ENCODE measurements at places on chromosomes 12 and 14.

DNA sequence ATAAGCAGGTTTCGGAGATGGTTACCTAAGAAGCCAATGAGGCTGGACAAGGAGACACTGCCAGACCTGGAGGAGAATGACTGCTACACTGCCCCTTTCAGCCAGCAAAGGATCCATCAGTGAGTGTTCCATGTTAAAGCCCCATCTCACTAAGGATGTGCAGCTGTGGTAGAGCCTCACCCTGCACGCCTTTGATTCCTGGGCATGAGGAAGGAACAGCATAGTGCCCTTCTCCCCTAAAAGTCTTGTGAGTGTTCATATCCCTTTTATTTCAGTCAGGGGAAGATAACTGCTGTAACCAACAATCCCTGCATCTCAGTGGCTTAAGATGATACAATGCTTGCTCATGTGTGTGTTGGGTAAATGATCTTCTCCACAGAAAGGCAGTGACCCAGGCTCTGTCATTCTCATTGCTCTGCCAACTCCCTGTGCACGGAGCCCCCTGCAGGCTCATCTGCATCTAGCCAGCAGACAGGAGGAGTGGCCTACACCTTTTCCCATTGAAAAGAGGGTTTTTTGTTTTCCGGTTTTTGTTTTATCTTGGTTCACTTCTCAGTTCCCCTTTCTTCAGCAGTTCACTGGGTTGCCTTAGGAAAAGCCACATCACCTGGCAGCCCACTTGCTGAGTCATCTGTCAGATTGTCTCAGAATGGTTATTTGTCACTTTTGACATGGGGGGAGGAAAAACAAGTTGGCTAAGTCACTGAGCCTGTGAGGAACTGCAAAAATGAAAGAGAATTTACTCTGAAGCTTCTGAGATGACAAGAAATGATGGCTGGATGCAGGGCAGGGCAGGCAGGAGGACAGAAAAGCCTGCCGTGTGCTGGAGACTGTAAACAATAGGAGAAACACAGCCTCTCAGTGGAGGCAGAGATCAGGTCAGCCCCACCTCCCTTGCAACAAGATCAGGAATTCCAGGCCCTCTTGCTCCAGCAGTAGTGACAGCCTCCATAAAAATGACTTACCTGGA is 193.3 kb downstream of the ANO4 start:
- peak; percentile 81 for DNase-seq

DNA sequence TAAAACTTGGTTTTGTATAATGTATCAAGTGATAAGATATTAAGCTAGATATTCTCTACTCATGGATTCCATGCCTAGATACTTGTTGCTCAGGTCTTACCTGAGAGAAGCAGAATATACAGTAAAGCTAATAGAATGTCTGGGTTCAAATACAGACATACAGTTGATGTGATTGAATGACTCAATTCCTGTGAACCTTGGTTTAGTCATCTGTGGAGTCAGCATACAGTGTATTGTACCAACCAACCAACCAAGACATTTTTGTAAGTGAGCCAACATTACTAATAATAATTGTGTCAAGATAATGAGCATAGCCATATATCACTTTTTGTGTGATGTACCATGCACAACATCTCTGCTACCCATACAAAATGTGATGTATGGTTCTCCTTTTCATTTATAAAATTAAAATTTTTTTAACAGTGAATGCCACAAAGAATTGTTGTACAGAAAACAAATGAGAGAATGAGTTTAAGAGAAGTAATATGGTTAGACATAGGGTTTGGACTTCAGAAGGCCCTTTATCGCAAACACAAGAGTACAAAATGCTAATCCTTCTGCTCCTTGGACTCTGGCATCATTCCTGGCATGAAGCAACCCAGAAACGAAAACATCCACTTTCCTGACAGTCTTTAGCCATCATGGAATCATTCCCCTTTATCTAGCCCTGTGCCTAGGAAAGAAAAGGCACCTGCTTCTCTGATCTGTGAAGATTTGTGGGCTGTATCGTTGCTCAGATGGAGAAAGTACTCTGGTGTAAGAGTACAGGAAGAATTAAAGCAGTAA is 977.2 kb upstream of the USP15 start:
- DNase-seq = no peak

DNA sequence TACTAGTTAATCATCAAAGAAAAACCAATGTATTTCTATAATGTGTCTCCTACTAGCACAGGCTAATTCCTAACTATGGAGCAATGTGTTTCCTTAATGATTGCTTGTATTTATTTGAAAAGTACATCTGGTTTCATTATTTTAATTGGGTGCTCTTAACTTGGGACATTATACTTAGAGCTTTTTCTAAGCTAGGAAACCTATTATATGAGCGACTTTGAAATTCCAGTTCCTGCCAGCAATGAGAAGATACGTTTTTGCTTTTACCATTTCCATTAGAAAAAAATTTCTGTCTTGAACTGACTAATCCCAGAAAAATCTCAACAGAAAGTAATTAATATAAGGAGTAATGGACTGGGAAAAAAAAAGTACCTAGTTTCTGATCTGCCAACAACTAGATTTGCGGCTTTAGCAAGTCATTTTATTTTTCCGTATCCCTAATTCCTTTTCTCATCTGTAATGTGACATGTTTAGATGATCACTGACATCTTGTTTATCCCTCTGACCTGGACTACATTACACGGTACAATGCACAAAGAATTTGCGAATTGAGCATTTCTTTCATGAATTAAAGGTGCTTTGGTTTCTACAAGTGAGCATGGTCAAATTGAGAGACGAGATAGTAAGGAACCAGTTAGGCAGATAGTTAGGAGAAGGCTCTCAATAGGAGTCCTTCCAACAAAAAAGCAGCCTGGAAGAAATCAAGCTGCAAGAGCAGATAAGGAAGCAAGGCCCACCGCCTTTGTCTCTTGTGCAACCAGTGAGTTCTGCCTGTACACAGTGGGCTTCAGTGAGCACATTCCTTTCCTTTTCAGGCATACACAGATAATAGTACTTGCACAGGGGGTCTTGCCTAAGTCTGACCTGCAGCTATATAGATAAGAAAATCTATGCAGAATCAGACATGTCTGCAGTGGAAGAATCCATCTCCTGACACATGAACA is 1765.0 kb upstream of the FLRT2 start:
- no peak for DNase-seq

DNA sequence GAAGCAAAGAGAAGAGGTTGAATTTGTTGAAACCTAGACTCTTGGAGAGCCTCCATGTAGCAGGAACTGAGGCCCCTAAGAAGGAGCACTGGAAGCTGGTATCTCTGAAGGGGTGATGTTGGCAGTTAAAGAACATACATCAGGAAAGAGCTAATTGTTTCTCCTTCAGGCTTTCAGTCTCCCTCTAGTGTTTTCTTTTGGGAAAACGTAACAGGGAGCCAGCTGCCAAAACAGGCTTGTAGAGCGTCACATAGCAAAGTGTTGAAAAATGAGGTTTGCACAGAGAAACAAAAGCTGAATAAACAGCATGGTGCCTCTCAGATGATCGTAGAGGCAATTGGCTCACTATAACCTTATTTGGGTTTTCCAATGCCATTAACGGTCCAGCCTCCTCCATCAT is 46.9 kb upstream of the CAND1 start:
- DNase-seq = peak; percentile 9

DNA sequence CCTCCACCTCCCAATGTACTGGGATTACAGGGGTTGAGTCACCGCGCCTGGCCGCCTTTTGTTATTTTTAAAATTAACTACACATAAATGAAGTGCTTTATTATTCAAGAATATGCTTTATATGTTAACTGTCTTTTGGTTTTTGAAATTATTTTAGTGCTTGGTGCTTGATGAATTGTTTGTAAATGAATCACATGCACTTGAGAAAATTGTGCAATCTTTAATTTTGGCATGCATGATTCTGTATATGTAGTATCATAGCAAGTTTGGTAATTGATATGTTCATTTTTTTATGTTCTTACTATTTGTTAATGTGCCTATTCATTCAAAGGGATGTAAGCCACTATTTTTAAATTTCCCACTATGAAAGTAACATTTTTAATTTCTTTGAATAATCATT is 440.9 kb downstream of the NAV3 start:
- DNase-seq = peak; percentile 67

GRCh38 chr12:124273630-124274029 is 21.3 kb upstream of the RFLNA start:
- DNase-seq = peak; percentile 45

- no peak for DNase-seq
Measured at GRCh38 chr14:75845136-75845804, 136.5 kb downstream of the TGFB3 start.

GRCh38 chr12:128076188-128076587 is 190.8 kb upstream of the TMEM132C start:
- peak; percentile 33 for DNase-seq

GRCh38 chr14:52220924-52221811 is 46.3 kb upstream of the PTGDR start:
- DNase-seq = no peak

DNA sequence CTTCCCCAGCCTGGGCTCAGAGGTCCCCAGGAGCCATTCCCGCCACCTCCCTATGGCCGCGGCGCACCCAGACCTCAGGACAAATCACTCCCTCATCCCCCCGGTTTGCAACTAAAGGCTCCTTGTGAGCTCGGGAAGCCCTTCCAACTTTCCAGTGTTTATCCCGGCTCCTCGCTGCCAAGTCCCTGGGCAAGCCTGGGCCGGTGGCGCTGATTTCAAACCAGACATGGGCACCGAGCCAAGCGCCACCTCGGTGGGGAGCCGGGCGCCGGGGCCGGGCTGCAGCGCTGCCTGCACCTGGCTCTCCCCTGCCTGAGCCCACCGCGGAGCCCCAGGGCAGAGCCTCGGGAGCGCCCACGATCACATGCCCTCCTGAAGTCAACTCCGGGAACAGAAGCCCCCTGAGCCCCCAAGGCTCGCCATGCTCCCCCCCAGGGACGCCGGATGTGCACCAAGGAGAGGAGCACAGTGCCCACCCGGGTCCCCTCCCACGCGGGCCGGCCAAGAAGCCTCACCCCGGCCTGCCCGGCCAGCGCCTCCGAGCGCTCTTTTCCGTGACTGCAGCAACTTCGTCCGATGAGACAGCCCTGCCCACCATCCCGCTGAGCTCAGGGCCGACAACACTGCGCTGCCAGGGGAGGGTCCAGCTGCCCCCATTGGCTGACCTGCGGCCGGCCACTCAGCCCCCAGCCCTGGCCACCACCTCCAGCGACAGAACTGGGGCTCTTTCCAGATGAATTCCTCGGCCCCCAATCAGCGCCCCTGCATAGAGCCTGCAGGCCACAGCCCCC is 50.0 kb downstream of the NCOR2 start:
- DNase-seq = no peak

GRCh38 chr12:18703911-18704310 is 33.9 kb downstream of the PLCZ1 start:
- no peak for DNase-seq

DNA sequence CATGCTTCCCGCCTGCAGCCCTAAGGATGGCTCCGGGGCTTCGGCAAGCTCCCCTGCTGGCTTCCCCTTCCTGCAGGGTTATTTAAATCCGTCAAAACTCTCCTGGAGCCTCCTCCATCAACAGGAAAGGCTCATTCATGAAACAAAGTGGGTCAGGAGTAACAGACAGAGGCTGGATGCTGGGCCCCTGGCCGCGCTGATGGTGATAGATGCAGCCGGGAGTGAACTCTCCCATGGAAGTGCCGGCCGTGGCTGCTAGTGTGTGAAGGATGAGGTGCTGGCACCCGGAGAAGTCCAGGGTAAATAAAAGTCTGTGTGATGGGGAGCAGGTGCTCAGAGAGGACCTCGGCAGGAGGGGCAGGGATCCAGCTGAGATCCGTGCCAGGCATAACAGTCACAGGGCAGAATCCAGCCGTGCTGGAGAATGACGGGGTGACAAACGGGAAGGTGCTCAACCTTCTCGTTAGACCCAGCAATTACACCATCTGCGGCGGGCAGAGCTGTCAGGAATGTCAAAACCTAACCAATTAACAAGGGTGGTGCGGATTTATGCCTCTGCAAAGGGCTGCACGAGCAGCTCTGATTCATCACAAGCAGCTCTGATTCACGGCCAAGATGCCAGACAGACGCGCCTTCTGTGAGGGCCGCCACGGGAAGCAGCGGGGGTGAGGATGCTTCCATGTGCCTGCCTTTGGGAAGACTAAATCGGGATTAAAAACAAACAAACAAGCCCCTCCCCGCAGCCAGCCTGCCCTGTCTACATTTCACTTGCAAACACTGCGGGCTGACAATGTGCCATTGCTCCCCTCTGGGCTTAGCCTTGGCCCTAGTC is 55.6 kb downstream of the SYNE3 start:
- DNase-seq = peak; percentile 71

- peak; percentile 37 for DNase-seq
Measured at GRCh38 chr12:98754095-98754494, 109.0 kb downstream of the APAF1 start.

DNA sequence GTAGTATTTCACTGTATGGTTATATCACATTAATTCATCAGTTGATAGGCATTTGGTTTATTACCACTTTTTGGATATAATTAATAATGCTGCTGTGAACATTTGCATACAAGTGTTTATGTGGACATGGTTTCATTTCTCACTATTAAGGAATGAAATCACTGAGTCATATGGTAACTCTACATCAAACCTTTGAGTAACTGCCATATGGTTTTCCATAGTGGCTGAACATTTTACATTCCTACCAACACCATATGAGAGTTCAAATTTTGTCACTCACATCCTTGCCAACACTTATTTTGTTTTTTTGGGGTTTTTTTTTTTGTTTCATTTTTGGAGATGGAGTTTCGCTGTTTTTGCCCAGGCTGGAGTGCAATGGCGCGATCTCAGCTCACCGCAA is 30.2 kb upstream of the EAPP start:
- DNase-seq = peak; percentile 61

DNA sequence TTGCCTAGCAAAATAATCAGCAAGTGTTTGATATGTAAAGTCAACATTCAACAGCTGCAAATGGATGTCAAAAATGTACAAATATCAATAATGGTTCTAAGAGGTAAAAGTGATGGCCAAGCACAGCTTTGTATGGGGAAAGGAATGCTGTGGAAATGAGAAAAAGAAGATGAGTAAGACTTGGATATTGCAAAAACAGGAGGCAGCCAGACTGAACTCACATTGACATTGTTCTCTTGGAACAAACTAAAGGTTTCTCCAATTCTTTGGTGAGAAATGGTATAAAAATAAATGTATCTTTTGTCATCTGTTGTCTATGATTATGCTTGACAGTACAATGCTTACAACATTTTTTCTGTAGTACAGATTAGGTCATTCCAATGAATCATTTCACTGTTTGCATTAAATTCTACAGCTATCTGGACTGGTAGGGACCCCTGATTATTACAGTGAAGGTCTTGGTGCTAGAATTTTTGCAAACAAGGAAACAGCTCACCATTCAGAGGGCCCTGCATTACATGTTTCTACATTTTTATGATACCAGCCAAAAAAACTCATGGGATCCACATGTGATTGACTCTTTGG is 465.7 kb downstream of the NOVA1 start:
- DNase-seq = no peak

GRCh38 chr12:389142-390096 is at the start of gene KDM5A:
Gene KDM5A (minus strand): TSS chr12:389320. CDS start chr12:389091, 229 bp downstream.
- peak; percentile 92 for DNase-seq

All from HCEC 1CT (cell line).